ENCODE measurements at places on chromosomes 5 and 9.

DNA sequence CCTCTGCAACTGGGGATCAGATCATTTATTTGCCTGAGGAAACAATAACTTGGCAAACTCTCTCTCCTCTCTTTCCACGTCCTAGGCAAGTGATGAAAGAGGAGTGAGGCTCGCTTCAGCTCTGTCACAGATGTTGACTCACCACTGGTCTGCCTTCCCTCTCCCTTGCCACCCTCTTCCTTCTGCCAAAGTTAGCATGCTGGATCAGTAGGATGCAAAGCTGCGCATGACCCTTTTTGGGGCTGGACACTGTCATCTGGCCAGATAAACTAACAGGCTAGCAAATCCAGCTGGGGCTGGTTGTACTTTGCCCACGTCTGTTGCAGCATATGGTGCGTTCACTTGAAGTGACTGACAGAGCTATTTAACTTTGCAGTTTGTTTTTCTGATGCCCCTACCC, 36.2 kb upstream of the SMARCA2 start:
- no peak for DNase-seq

GRCh38 chr5:82591021-82591515, 312.9 kb upstream of the RPS23 start:
- DNase-seq: no peak

DNA sequence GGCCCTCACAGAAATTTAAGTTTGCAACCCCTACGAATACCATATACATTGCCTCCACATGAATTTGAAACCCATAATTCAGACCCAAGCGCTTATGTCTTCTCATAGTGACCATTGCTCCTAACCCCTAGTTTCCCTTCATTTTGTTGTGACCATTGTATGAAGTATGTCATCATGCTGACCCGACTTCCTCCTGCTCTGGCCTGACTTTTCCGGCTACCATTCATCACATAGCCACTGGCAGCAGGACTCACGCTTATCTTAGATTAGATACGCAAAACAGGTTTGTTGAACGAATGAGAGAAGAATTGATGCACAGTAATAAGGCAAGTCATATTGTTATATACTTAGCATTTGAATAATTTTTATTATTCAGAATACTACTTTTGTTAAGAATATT, 345.4 kb downstream of the FBXL17 start:
- DNase-seq: no peak

- no peak for DNase-seq
Observed at GRCh38 chr5:151906246-151906645, 18.4 kb downstream of the GLRA1 start.

DNA sequence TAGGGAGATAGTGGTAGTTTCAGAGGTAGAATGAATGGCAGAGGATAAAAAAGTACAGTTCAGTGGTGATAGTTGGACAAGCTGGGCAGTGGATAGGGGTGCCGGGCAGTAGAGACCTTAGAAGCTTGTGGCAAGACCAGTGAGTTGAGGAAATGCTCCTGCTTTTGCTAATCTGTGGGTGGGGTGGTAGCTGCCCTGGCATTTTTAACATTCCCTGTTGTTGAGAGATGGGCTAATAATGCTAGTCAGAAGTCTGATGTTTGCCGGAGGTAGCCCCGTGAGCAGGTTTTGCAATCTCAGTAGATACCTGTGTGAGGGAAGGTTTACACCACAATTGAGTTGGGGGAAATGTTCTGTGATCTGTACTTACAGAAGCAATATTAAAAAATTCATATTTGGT, 91.1 kb downstream of the TRIO start:
- no peak for DNase-seq

DNA sequence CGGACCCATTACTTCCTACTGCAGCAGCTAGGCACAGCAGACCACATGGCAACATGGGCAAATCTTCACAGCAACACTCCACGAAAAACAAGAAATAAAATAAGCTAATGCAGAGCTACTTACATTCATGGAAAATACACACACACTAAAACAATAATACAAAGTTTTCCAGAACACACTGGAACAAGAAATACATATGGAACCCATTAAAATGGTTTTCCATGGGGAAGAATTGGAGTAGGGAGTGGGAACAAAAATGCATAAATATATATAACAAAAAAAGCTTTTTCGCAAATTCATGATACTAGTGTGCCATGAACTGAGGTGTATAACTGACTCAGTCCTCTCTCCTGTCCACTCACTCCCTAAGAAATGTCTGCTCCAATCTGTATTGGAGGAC, 8.3 kb downstream of the ADAMTS12 start:
- no peak for DNase-seq

DNA sequence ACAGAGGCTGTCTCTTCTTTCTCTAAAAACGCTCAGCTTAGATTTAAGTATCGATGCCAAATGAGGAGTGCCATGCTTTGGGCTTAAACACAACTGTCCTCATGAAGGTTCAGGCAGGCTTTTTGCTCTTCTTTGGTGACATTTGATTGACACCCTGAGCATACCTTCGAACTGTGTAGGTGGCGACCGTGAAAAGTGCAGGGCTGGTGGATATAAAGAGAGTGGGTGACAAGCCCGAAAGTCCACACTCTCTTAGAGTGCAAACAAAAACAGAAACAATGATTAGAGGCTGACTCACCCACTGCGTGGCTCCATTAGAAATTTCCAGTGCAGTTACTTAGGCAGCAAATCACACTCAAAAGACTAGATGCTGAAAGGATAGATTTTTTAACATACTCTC, 141.7 kb downstream of the SYK start:
- DNase-seq: no peak

GRCh38 chr5:58088941-58089340, 370.9 kb downstream of the PLK2 start:
- no peak for DNase-seq

DNA sequence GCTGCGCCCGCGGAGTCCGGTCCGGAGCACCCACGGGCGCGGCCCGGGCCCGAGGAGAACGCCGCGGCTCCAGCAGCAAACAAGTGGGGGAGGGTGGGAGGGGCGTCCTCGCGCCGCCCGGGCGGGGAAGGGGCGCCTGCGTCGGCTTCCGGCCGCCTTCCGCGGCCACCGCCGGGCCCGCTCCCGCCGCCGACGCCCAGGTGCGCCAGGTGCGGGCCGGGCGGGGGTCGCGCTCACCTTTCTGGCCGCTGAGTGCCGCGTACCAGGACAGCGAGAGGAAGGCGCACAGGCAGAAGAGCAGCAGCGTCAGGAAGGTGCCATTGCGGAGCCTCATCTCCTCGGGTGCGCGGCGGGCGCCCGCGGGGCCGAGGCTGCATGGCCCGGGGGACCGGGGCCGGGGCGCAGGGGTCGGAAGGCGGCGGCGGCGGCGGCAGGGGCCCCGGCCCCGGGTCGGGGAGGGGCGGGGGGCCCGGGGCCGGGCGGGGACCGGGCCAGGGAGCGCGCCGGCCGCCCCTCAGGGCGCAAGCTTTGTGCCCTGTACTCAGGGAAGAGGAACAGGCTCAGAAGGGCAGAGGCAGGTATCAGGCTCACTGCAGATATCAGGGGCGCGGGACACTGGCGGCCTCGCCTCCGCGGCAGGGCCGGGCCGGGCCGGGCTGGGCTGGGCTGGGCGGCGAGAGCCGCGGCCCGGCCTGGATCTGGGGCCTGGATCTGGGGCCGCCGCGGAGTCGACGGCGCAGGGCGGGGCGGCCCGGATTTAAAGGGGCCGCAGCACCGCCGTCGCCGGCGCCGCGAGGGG, at the start of gene MGAT4B:
Gene MGAT4B (minus strand): TSS at position 617 of the 799 bp plus-strand sequence. CDS start 283 bp downstream, at position 334.
- DNase-seq: no peak

- no peak for DNase-seq
Observed at GRCh38 chr5:16065831-16066230, 113.8 kb downstream of the MARCHF11 start.

GRCh38 chr5:179623003-179623905, at the start of gene HNRNPH1:
TSS of gene HNRNPH1 (minus strand) at chr5:179623671. CDS start at chr5:179623133, 538 bp downstream.
- DNase-seq: peak; percentile 94
